Fibroblast of villous mesenchyme (primary cell): ENCODE measurements at places on chromosomes 1 and 21.

DNA sequence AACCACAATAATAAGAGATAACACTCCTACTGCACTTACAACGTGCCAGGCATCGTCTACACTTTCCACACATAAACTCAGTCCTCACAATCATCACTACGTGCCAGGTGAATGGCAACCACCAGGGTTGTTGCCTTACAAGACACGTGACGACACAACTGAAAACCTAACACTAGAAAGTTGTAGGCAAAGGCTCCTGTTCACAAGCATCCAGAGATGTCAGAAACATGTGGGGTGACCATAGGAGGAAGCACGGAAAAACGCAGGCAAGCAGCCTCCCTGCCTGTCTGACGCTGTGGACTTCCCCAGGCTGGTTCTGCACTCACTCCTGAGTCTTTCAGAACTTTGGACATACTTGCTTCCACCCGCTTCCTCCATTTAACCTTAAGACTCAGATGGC lies 7.0 kb downstream of the CAPZB start:
- DNase-seq: no peak

DNA sequence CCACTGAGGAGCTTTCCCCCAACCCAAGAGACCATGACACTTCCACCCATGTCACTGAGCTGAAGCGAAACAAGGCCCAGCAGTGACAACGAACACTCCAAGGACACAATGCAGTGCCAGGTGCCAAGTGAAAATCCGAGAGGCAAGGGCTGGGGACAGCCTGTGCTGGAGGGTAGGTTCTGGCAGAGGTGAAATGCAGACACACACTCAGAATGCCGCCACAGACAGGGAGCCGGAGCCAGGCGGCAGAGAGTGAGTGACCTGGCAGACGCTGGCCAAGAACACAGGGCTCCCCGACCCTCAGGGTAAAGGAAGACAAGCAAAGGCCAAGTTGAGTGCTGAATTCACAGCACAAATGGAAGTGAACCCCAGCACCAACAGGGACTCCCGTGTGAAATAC lies 78.9 kb downstream of the CD46 start:
- DNase-seq: no peak

GRCh38 chr1:38561725-38562124 lies 297.8 kb downstream of the RRAGC start:
- DNase-seq: no peak

- DNase-seq: peak; percentile 13
These were observed 183.4 kb downstream of the ZNF281 start for GRCh38 chr1:200226268-200226968.

DNA sequence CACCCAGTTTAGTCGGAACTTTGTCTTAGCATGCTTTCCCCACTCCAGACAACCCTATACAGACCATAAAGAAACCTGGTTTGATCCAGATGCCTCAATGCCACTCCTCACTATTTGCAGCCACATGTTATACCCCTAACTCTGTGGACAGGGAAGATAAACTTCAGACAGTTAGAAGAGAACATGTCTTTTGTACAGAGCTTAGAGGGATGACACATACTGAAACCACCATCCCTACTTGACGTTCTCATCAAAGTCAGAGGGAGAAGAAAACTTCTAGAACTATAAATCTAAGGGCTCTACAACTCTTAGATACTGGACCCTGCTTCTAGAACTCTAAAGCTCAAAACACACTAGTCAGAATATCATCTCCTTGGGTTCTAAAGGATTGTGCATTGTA lies 3.7 kb downstream of the SYT6 start:
- no peak for DNase-seq
